Renal cortical epithelial cell (primary cell): ENCODE measurements at places on chromosomes 7 and 10. TPM values are rescaled to one million over a fixed set of nuclear protein-coding genes. Genes with fewer than 3 reads are reported as not detected.
A peak's percentile ranks its signal among the peaks of the same experiment; 100 is the strongest.

The FGFBP3 gene
- 0.15 and 0.17 TPM in 2 replicates for total RNA-seq

The HHEX gene
- total RNA-seq, result 0.40 and 1.6 TPM in 2 replicates

GRCh38 chr10:125840955-125841354, 17.6 kb downstream of the BCCIP start:
- DNase-seq, result peak; percentile 17

DNA sequence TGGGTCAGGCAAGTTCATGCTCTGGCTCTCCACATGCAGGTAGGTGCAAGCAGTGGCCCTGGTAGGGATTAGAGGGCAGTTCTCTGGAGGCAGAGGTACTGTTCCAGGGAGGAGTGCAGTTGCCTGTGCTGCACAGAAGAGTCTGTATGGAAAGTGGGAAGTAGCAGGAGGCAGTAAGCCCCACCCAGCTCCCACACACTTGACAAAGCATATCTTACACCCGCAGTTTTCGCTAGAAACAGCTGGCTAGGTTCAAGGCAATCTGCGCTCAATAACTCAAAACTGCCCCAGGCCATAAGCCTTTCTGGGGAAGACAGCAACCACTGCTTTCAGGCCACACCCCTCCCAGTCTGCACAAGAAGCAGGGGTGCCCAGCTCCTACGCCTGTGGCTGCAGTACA, 33.1 kb upstream of the ARMC3 start:
- DNase-seq, result peak; percentile 7

DNA sequence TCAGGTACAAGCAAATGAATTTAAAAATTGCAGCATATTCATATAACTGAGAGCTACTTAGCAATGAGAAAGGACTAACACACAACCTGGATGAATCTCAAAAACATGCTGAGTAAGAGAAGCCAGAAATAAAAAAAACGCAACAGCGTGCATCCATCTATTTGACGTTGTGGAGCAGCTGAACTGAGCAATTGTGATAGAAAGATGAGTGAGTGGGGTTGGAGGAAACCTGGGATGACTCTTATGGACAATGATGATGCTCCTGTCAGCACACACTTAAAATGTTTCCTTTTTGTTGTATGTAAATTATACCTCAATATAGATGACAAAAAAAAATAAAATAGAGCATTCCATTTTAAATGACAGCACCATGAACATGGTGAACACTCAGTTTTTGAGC, 36.0 kb upstream of the AKR1E2 start:
- DNase-seq, result no peak
